Large intestine (tissue), 12 donors: ENCODE measurements at places on chromosomes 4 and X.
A peak's percentile ranks its signal among the peaks of the same experiment; 100 is the strongest.

- DNase-seq = peak; percentile 24
- no peaks in the 10 kb centered on the region for H3K4me1 ChIP-seq
- H3K36me3 ChIP-seq = no peaks in the 10 kb centered on the region
- H3K4me3 ChIP-seq = no peak overlapping the region
These were observed 56.8 kb downstream of the RXFP1 start for GRCh38 chr4:158578476-158578875.

GRCh38 chrX:44908827-44909226 lies 35.8 kb downstream of the KDM6A start:
- no peaks in the 10 kb centered on the region for H3K27me3 ChIP-seq
- H3K4me1 ChIP-seq = peaks cover 3% of the 10 kb centered on the region
- H3K4me3 ChIP-seq = no peak overlapping the region
- DNase-seq = no peak
- no peak overlapping the region for H3K27ac ChIP-seq

DNA sequence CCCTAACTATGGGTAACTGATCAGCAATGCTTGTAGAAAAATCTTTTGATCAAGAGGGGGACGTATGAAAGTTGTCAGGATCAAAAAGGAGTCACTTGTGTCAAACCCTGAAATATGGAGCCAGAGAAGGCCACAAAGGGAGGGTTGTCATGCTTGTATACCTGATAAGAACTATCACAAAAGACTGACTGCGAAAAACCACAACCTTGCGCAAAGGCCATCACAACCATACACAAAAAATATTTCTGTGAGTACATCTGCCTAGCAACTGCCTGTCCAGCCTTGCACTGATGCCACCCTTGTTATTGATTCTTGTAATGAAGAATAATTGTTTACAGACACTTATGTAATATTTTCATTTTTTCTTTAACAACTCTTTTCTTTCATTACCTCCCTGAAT lies 22.8 kb upstream of the EIF4E start:
- no peaks in the 10 kb centered on the region for H3K4me1 ChIP-seq
- no peak overlapping the region for H3K27ac ChIP-seq
- DNase-seq = no peak
- H3K27me3 ChIP-seq = no peaks in the 10 kb centered on the region
- H3K36me3 ChIP-seq = no peaks in the 10 kb centered on the region
- H3K4me3 ChIP-seq = no peak overlapping the region

DNA sequence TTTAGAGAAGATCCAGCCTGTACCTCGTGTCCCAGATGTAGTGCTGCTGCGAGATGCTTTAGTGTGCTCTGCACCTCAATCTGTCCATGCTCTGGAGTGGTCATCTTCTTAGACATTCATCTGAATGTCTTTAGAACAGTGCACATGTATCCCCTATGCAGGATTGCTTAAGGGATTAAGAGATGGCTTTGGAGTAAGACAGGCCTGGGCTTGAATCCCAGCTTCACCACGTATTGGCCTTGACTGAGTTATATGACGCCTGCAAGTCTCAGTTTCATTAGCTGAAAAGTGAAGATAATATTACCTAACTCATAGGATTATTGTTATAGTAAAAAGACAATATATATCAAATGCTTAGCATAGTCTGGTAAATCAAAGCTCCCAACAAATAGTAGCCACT lies 98.3 kb downstream of the NFKB1 start:
- DNase-seq = no peak
- H3K4me1 ChIP-seq = no peaks in the 10 kb centered on the region
- peaks cover 68% of the 10 kb centered on the region for H3K36me3 ChIP-seq
- no peak overlapping the region for H3K27ac ChIP-seq
- no peak overlapping the region for H3K4me3 ChIP-seq

DNA sequence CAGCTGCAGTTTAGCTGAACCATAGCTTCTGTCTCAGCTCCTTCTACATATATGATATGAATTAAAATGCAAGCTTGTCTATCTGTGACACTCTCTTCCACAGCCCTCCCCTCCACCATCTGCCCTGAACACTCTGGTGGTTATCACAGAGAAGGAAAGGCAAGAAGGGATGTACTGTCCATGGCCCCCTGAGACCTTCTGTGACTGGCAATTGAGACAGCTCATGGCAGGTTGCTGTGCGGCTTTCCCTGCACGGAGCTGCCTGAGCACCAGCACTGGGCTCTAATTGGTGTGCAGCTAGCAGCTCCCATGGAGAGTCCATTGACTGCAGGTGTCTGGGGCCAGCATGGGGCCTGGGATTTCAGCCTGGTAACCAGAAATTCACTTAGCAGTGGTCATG lies 109.8 kb upstream of the ANXA3 start:
- no peak overlapping the region for H3K27ac ChIP-seq
- no peaks in the 10 kb centered on the region for H3K4me1 ChIP-seq
- DNase-seq = no peak
- no peak overlapping the region for H3K4me3 ChIP-seq
- H3K27me3 ChIP-seq = no peaks in the 10 kb centered on the region

DNA sequence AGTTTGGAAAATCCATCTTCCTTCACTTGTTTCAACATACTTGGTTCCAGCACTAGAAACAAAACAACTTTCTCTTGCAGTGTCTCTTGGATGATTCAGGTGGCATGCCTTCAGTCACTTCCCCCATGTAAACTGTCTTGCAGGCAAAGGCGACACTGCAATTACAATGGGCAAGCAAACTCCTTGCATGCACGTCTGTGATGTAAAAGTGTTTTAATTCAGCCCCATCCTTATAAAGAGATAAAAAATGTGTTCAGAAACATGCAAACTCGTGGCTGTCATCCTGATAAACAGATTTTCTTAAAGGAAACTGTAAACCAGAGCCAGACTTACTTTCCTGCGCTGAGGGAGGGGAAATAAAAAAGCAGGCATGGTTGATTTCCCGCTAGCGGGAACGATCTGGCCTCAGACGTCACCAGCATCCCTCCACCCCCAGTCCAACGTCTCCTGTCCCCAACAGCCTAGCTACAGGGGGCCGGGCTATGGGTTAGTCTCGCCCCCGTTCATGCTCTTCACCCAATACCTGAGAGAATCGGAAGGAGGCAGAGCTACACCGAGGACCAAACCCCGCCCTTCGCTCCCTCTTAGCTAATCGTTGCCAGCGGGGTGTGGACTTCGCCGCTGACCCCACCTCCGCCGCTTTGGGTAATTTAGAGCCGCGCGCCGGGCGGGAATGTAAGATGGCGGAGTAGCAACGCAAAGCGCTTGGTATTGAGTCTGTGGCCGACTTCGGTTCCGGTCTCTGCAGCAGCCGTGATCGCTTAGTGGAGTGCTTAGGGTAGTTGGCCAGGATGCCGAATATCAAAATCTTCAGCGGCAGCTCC lies at the start of gene PRPS1:
TSS of gene PRPS1 (plus strand) at position 673 of the 824 bp plus-strand sequence. CDS start at position 792, 119 bp downstream.
- H3K4me1 ChIP-seq = no peaks in the 10 kb centered on the region
- peak within 1 kb of the TSS; percentile 62 for H3K4me3 ChIP-seq
- no peaks in the 10 kb centered on the region for H3K36me3 ChIP-seq
- no peaks in the 10 kb centered on the region for H3K27me3 ChIP-seq
- peak within 1 kb of the TSS; percentile 36 for H3K27ac ChIP-seq

DNA sequence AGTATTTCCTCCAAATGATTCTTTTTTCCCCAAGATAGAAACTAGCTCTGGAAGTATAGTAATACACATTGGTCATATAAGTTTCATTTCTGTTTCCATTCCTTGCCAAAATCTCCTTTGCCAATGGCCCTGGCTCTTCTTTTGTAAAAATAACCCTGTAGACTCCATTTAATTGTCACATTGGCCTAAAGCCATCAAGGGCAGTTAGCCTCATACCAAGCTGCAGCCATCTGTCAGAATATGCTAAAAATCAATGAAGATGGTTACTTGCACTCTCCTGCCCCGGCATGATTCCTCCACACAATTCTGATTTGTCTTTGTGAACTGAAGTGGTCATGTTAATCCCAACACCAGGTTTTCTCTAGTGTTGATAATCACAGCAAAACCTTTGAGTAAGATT lies 380.5 kb downstream of the SH2D1A start:
- H3K27ac ChIP-seq = no peak overlapping the region
- no peaks in the 10 kb centered on the region for H3K27me3 ChIP-seq
- no peak for DNase-seq

GRCh38 chr4:186088523-186088922 lies 16.0 kb upstream of the FAM149A start:
- H3K4me1 ChIP-seq = no peaks in the 10 kb centered on the region
- no peaks in the 10 kb centered on the region for H3K27me3 ChIP-seq
- DNase-seq = no peak
